ENCODE measurements at places on chromosomes 6 and 20. TPM values are rescaled to one million over a fixed set of nuclear protein-coding genes. Genes with fewer than 3 reads are reported as not detected.

DNA sequence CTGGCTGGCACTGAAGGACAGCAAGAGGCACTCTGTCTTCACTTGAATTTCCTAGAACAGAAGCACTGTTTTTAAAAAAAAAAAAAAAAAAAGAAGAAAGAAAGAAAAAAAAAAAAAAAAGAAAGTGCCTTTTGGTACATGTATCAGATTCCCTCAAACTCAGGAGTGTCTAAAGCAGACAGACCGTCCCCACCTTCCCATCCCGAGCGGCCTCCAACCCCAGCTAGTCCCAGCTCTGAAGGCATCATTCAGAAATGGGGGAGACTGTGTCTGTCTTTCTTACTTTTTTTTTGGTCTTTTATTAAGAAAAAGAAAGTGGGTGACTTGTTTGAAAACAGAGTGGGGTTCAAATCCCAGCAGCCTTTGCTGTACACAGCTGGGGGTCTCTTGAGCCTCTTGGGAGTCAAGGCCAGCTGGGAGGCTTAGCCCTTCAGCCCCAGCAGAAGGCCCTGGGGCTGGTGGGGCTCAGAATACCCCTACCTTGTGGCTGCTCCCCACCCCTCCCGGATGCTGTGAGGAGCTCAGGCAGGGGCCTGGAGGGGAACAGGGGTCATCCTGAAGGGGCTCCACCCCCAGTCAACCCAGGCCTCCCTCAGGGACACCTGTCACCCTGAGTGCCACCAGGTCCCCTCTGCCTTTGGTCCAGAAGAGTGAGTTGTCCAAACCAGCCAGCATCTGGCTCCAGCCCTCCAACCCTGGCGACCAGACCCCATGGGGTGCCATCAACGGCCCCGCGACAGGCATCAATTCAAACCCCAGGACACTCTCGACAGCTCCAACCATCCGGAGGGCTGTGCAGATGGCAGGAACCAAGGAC, 128.3 kb downstream of the TAF4 start:
- H3K27ac ChIP-seq: no peak overlapping the region
- no peaks in the 10 kb centered on the region for H3K27me3 ChIP-seq
- H3K4me3 ChIP-seq: no peak overlapping the region
- peaks cover 6% of the 10 kb centered on the region for H3K36me3 ChIP-seq
- no peak for DNase-seq
- H3K4me1 ChIP-seq: no peaks in the 10 kb centered on the region

DNA sequence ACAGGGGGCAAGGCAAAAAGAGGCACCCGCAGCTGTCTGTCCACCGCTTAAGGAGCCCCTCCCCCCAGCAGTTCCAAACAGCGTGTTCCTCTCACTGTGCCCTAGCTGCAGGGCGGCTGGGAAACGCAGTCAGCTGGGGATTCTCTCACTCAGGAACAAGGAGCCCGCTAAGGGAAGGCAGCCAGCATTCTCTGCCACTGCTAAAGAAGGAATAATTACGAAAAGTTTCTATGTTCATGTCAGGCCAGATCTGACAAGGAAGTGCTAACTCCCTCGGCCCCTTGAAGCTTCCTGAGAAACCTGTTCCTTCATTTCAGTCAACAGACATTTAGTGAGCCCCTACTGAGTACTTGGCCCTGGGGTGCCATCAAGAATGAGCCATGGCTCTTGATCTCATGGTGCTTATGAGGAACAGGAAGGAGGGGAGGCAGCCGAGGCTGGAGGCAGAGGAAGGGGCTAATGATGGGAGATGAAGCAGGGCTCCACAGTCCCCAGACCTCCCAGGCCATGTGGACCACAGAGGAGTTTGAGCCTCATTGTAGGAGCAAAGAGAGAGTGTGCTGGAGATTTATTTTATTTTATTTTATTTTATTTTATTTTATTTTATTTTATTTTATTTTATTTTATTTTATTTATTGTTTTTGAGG, 101.7 kb upstream of the PMEPA1 start:
- DNase-seq: peak; percentile 51
- no peak overlapping the region for H3K4me3 ChIP-seq
- peak overlapping the region; percentile 31 for H3K27ac ChIP-seq
- peaks cover 24% of the 10 kb centered on the region for H3K4me1 ChIP-seq

DNA sequence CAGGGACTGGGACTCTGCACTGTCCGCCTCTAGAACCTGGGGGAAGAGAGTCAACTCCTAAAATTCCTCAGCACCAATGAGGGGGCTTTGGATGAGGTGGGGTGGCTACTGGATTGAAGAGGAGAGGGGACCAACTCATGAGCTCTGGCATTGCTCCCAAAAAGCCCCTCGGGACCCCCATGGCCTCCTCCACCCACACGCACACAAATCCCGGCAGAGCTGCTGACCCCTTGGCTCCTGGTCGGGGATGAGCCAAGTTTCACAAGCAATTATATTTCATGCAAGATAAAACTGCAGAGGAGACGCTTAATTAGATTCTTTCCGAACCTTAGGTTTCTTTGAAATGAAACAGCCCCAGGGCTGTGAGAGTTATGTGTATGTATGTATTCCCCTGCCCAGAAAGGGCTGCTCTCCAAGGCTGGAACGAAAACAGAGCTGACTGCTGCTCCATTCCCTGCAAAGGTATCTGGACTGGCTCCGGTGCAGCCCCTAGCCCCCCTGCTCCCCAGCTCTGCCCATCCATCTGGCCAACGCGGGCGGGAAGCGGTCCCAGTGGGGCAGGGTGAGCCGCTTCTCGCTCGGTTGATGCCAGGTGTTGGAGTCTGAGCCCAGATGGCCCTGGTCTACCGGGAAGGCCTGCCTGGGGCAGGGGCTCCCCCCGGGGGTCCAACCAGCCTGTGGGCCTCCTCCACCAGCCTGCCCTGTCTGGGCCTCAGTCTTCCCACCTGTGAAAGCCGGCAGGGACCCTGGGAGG, 46.8 kb upstream of the STX16 start:
- peaks cover 85% of the 10 kb centered on the region for H3K27me3 ChIP-seq
- no peaks in the 10 kb centered on the region for H3K36me3 ChIP-seq
- H3K27ac ChIP-seq: no peak overlapping the region
- no peak overlapping the region for H3K4me3 ChIP-seq

GRCh38 chr20:54608039-54608745, 132.8 kb downstream of the DOK5 start:
- no peak for DNase-seq
- H3K36me3 ChIP-seq: no peaks in the 10 kb centered on the region
- no peak overlapping the region for H3K27ac ChIP-seq
- H3K4me1 ChIP-seq: no peaks in the 10 kb centered on the region
- no peak overlapping the region for H3K4me3 ChIP-seq

GRCh38 chr20:56414842-56415765, 3.0 kb downstream of the CASS4 start:
- H3K27me3 ChIP-seq: no peaks in the 10 kb centered on the region
- no peaks in the 10 kb centered on the region for H3K36me3 ChIP-seq
- DNase-seq: no peak

- peaks cover 21% of the 10 kb centered on the region for H3K4me1 ChIP-seq
- no peaks in the 10 kb centered on the region for H3K27me3 ChIP-seq
- H3K27ac ChIP-seq: no peak overlapping the region
- no peaks in the 10 kb centered on the region for H3K36me3 ChIP-seq
Measured at GRCh38 chr6:137707590-137708360, 159.3 kb upstream of the TNFAIP3 start.

DNA sequence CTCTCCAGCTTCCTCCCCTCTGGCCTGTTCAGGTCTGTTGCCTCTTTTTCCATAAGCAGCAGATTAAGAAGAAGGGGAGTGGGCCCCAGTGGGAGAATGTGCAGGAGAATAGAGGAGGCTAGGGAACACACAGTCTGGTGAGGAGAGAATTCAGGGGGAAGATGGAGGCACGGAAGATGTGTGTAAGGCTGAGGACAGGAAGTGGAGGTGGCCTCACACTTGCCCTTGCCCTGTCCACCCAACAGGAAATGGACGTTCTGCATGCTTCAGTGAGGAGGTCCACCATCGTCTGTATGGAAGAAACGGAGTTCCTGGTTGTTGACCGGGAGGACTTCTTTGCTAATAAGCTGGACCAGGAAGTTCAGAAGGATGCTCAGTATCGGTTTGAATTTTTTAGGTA, 16.0 kb downstream of the CNBD2 start:
- peaks cover 20% of the 10 kb centered on the region for H3K27me3 ChIP-seq
- no peak for DNase-seq
- H3K27ac ChIP-seq: no peak overlapping the region

DNA sequence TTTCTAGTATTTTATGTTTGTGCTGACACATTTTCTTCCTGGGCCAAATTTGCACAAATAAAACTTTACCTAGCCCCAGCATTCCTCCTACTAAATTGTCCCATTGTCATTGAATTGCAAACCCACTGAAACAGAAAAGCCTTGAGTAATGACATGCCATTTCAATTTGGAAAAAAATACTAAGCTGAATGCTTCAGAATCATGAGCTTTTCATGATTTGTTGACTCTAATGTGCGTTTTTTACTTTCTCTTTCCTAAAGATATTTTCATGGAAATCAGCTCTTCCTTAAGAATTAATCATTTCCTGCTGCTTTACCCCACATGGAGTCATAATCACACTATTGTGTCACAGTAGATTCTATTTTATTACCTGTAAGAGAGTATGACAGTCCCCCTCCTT, 47.4 kb downstream of the TRDN start:
- DNase-seq: no peak
- no peaks in the 10 kb centered on the region for H3K4me1 ChIP-seq
- H3K27me3 ChIP-seq: peaks cover 16% of the 10 kb centered on the region
- H3K4me3 ChIP-seq: no peak overlapping the region

MACROD2 gene
- total RNA-seq: 28.1 TPM

RAMACL gene
- total RNA-seq: 2.2 TPM

TDRD6 gene
- total RNA-seq: 0.07 TPM

C20orf173 gene
- total RNA-seq: not detected

TINAG gene
- total RNA-seq: 17.4 TPM

ELOVL2 gene
- 0.20 TPM for total RNA-seq

POU3F2 gene
- total RNA-seq: not detected

MTFR2 gene
- 7.0 TPM for total RNA-seq

CASS4 gene
- total RNA-seq: 0.27 TPM
